GM18507 (cell line): ENCODE measurements at places on chromosomes 5 and 9.

- no peak for DNase-seq
Observed at GRCh38 chr9:73182928-73183327, 31.3 kb downstream of the ANXA1 start.

- DNase-seq = no peak
Observed at GRCh38 chr5:169736653-169737052, 99.6 kb downstream of the DOCK2 start.

GRCh38 chr5:179289756-179290385 is 55.4 kb downstream of the ADAMTS2 start:
- no peak for DNase-seq

GRCh38 chr5:148970228-148970627 is 92.6 kb downstream of the SH3TC2 start:
- DNase-seq = no peak

- no peak for DNase-seq
Observed at GRCh38 chr5:162529209-162529608, 461.6 kb downstream of the GABRG2 start.
